ENCODE measurements at places on chromosomes 2 and 18. TPM values are rescaled to one million over a fixed set of nuclear protein-coding genes. Genes with fewer than 3 reads are reported as not detected.

C2orf15 gene
- total RNA-seq = not detected

ING5 gene
- 70.6 TPM for total RNA-seq

CRACDL gene
- total RNA-seq = 0.22 TPM

HOXD12 gene
- not detected for total RNA-seq

GREB1 gene
- 1.1 TPM for total RNA-seq

UGT1A7 gene
- total RNA-seq = not detected

KCNIP3 gene
- total RNA-seq = not detected

TUBA3E gene
- total RNA-seq = not detected

SATB2 gene
- 1.5 TPM for total RNA-seq

AGXT gene
- total RNA-seq = not detected

AMER3 gene
- total RNA-seq = not detected

LHCGR gene
- not detected for total RNA-seq

FMNL2 gene
- total RNA-seq = 0.70 TPM

DNAH7 gene
- 0.02 TPM for total RNA-seq

HOXD4 gene
- not detected for total RNA-seq

SLC14A1 gene
- 2.3 TPM for total RNA-seq

ME2 gene
- 112 TPM for total RNA-seq

UBXN4 gene
- total RNA-seq = 138 TPM

GKN1 gene
- total RNA-seq = not detected

ANKRD62 gene
- not detected for total RNA-seq

REG1B gene
- total RNA-seq = not detected

MC5R gene
- not detected for total RNA-seq

MEIS1 gene
- total RNA-seq = 0.53 TPM

AQP12B gene
- not detected for total RNA-seq

CHCHD5 gene
- total RNA-seq = 25.7 TPM

RTP5 gene
- total RNA-seq = not detected

LAPTM4A gene
- 37.2 TPM for total RNA-seq

SLC16A14 gene
- total RNA-seq = 1.00 TPM

TMEM178A gene
- total RNA-seq = not detected

RESP18 gene
- total RNA-seq = not detected

HIBCH gene
- 19.8 TPM for total RNA-seq

TTN gene
- total RNA-seq = 2.1 TPM

SMARCAL1 gene
- total RNA-seq = 32.2 TPM

REG3G gene
- not detected for total RNA-seq

LAMA1 gene
- not detected for total RNA-seq

PPP1R1C gene
- not detected for total RNA-seq

BBS5 gene
- total RNA-seq = 5.7 TPM

EVX2 gene
- not detected for total RNA-seq

DYSF gene
- total RNA-seq = 36.6 TPM

SCG2 gene
- total RNA-seq = not detected

MC2R gene
- total RNA-seq = not detected

SNORC gene
- 1.5 TPM for total RNA-seq

UNC80 gene
- not detected for total RNA-seq

TFCP2L1 gene
- total RNA-seq = 0.33 TPM

GCKR gene
- total RNA-seq = not detected

TSPYL6 gene
- not detected for total RNA-seq

LIPG gene
- total RNA-seq = 0.19 TPM

FRZB gene
- total RNA-seq = not detected

TYW5 gene
- total RNA-seq = 13.9 TPM

REG3A gene
- total RNA-seq = not detected

TLX2 gene
- total RNA-seq = 0.12 TPM

TRPM8 gene
- total RNA-seq = not detected

ZSWIM2 gene
- not detected for total RNA-seq

CD28 gene
- total RNA-seq = 3.2 TPM

All from natural killer cell treated with Interleukin-12 subunit alpha and Interleukin-12 subunit beta and Interleukin-15 and Interleukin-18, amount 100 ng/mL, for 72 hours (primary cell).